ENCODE measurements at places on chromosomes 3 and 15. TPM values are rescaled to one million over a fixed set of nuclear protein-coding genes. Genes with fewer than 3 reads are reported as not detected.

- H3K4me3 ChIP-seq = no peak overlapping the region
- H3K27me3 ChIP-seq = peaks cover 20% of the 10 kb centered on the region
- H3K36me3 ChIP-seq = no peaks in the 10 kb centered on the region
- H3K4me1 ChIP-seq = no peaks in the 10 kb centered on the region
These were observed 353.2 kb upstream of the PROK2 start for GRCh38 chr3:72137865-72138861.

GRCh38 chr15:34654625-34655024, 71.2 kb upstream of the GOLGA8B start:
- no peaks in the 10 kb centered on the region for H3K27me3 ChIP-seq
- no peaks in the 10 kb centered on the region for H3K36me3 ChIP-seq
- DNase-seq = no peak
- H3K4me3 ChIP-seq = no peak overlapping the region

DNA sequence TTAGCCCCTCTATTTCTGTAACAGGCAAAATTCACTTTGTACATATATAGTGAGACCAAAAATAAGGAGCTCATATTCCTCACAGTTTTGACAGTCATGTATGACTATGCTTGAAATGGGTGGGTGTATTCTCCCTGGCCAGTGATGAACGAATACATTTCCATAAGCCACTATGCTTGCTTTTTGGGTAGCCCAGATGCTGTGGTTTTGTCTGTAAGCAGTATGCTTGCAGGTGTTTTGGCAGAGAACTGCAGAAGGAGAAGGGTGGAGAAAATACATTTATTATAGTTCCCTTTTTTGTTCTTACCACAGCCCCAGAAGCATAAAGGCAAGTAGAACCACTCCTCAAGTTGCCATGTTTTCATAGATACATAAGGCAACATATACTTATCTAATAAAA, 131.2 kb downstream of the RBMS3 start:
- H3K4me1 ChIP-seq = peaks cover 5% of the 10 kb centered on the region
- H3K4me3 ChIP-seq = no peak overlapping the region
- no peak overlapping the region for H3K27ac ChIP-seq
- DNase-seq = no peak

DNA sequence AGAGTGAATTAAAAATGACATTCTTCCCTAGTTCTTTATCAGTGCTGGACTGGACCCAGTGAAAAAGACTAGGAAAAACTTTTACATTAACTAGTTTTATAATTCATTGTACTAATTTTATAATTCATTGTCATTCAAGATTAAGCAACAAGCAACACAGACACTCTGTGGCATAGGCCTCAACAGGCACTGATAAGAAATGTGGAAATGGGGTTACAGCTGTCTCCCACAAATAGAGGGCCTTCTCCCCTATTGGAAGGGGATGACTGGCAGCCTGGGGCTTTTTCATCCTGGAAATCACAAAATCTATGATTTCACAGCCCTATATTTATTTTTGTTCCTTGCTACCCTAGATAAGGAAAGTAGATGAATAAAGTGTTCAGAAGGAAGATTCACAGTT, 370.6 kb downstream of the GBE1 start:
- no peaks in the 10 kb centered on the region for H3K36me3 ChIP-seq
- no peaks in the 10 kb centered on the region for H3K27me3 ChIP-seq
- no peak overlapping the region for H3K4me3 ChIP-seq
- no peaks in the 10 kb centered on the region for H3K4me1 ChIP-seq
- H3K27ac ChIP-seq = no peak overlapping the region
- no peak for DNase-seq

DNA sequence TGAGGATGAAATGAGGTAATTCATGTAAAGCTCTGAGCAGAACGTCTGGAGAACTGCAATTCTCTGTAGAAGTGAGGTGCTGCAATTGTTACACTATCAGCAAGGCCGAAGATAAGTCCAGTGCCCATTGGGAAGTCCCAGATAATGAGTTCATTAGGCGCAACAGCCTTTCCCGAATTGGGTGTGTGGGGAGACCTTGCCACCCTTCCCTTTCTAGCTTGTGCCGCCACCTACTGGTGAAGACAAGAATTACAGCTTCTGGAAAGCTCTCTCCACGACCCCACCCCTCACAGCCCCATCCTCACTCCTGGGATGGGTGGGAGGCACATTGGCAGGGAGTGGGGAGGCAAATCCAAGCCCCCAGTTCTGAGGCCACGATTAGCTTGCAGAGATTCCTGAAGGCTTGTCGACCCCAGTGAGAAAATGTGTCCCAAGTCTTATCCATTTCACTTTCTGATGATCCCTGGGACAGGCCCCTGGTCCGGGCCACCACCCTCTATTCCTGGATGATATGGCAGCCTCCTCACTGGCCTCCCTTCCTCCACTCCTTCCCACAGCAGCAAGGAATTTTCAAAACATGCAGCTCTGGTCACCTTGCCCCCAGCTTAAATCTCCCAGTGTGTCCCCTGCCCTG, 36.4 kb downstream of the FAM3D start:
- peak; percentile 74 for DNase-seq
- H3K27ac ChIP-seq = peak overlapping the region; percentile 77
- H3K36me3 ChIP-seq = no peaks in the 10 kb centered on the region
- no peak overlapping the region for H3K4me3 ChIP-seq
- H3K4me1 ChIP-seq = peaks cover 25% of the 10 kb centered on the region
- H3K27me3 ChIP-seq = no peaks in the 10 kb centered on the region

GRCh38 chr15:72845981-72846383, 62.4 kb upstream of the ADPGK start:
- no peaks in the 10 kb centered on the region for H3K4me1 ChIP-seq
- no peak for DNase-seq
- no peaks in the 10 kb centered on the region for H3K36me3 ChIP-seq
- no peak overlapping the region for H3K27ac ChIP-seq

DNA sequence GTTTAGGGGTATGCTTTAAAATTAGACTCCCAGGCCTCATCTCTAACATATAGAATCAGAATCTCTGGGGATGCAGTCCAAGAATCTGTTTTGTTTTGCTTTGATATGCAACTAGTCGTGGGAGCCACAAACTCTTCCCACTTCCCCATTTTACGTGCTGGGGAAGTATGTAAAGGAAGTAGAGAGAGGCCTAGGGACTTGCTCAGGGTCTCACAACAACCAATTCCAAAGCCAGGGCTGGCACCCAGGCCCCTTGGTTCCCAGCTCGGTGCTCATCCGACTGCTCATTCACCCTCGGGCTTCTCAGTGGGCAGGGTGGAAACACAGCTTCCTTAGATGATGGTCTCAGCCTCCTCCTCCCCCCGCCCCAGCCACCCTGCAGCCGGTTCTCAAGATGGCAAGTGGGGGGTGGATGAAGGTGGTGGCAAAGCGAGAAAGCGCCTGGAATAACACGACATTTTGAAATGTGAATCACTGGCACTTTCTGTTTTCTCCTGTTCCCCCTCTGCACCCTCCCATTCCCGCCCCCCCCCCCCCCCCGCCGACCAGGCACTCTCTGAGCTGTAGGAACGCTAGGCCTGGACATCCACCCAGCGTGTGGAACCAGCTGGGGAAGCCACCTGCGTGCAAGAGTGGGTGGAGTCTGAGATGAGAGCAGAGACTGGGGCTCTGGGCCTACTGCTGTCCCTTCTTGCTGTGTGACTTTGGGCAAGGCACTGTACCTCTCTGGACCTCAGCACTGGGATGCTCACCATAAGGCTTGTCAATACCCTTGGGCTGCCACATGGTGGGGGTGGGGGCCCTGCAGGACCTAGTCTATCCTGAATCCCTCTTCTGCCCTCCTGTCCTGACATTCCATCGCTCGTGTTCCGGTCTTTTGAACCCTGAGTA, 214.5 kb downstream of the RPLP1 start:
- no peaks in the 10 kb centered on the region for H3K36me3 ChIP-seq
- no peaks in the 10 kb centered on the region for H3K4me1 ChIP-seq
- H3K27me3 ChIP-seq = no peaks in the 10 kb centered on the region
- DNase-seq = no peak

The ATP13A4 gene
- under 0.01 TPM for total RNA-seq

- DNase-seq = no peak
- no peaks in the 10 kb centered on the region for H3K36me3 ChIP-seq
- no peaks in the 10 kb centered on the region for H3K27me3 ChIP-seq
- no peaks in the 10 kb centered on the region for H3K4me1 ChIP-seq
- H3K4me3 ChIP-seq = no peak overlapping the region
These were observed 78.8 kb downstream of the PDCD6IP start for GRCh38 chr3:33877187-33877586.

GRCh38 chr3:22665528-22665927, 537.6 kb upstream of the UBE2E2 start:
- DNase-seq = no peak
- no peaks in the 10 kb centered on the region for H3K27me3 ChIP-seq
- H3K4me1 ChIP-seq = no peaks in the 10 kb centered on the region
- H3K36me3 ChIP-seq = no peaks in the 10 kb centered on the region
- no peak overlapping the region for H3K4me3 ChIP-seq

DNA sequence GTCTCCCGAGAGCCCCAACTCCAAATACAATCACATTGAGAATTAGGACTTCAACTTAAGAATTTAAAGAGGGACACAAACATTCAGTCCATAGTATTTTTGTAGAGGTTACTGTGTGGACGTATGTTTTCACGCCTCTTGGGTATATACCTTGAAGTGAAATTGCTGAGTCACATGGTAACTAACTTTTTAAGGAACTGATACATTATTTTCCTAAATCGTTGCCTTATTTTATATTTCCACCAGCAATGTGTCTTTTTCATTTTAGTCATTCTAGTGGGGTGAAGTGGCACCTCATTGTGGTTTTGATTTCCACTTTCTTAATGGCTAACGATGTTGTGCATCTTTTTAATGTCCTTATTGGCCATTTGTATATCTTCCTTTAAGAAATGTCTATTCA, 11.8 kb downstream of the PARP15 start:
- H3K4me1 ChIP-seq = no peaks in the 10 kb centered on the region
- no peak overlapping the region for H3K4me3 ChIP-seq
- H3K27me3 ChIP-seq = no peaks in the 10 kb centered on the region
- no peak for DNase-seq
- H3K36me3 ChIP-seq = no peaks in the 10 kb centered on the region

DNA sequence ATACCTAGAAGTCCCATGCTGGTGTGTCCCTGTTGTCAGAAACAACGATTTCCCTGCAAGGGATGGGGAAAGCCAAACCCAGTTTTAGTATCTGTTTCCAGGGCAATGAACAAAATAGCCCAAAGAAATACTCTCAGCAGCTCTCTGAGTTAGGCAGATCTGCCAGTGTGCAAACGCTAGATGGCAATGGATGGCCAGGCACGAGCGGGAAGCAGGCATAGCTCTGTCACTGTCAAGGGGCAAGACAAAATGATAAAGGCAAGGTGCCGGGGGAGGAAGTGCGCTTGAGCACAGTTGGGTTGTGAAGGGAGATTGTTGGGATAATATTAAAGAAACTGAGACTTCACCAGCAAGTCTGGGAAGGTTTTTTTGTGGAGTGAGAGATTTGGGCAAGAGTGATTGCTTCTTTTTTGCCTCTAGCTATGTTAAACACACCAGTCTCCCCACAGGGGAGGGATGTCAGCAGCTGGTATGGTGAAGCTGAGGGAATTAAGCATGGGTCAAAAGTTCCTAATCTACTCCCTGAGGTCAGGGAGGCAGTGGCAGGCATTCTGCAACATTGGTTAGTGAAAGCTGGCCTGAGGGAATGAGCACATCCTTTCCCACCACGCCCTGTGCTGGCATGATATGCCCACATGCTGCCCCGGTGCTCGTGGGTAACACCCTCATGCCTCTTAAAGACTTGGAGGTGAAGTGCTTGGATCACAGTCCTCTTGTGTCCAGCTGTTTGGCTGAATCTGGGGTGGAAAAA, 117.5 kb downstream of the PDCD6IP start:
- peak; percentile 51 for DNase-seq
- H3K4me3 ChIP-seq = no peak overlapping the region
- no peaks in the 10 kb centered on the region for H3K27me3 ChIP-seq

- H3K27me3 ChIP-seq = no peaks in the 10 kb centered on the region
- H3K4me1 ChIP-seq = peaks cover 7% of the 10 kb centered on the region
- H3K36me3 ChIP-seq = no peaks in the 10 kb centered on the region
- DNase-seq = peak; percentile 80
- H3K4me3 ChIP-seq = no peak overlapping the region
These were observed 1029.5 kb upstream of the NR2F2 start for GRCh38 chr15:95300958-95301357.

GRCh38 chr3:170355738-170356595, 1.5 kb upstream of the SKIL start:
- no peaks in the 10 kb centered on the region for H3K36me3 ChIP-seq
- peaks cover 3% of the 10 kb centered on the region for H3K4me1 ChIP-seq
- peak overlapping the region; percentile 56 for H3K4me3 ChIP-seq
- peak; percentile 69 for DNase-seq

- H3K27me3 ChIP-seq = no peaks in the 10 kb centered on the region
- peak overlapping the region; percentile 66 for H3K27ac ChIP-seq
- peaks cover 12% of the 10 kb centered on the region for H3K36me3 ChIP-seq
- peaks cover 17% of the 10 kb centered on the region for H3K4me1 ChIP-seq
- no peak overlapping the region for H3K4me3 ChIP-seq
These were observed 43.0 kb downstream of the FBN1 start for GRCh38 chr15:48602358-48603122.

DNA sequence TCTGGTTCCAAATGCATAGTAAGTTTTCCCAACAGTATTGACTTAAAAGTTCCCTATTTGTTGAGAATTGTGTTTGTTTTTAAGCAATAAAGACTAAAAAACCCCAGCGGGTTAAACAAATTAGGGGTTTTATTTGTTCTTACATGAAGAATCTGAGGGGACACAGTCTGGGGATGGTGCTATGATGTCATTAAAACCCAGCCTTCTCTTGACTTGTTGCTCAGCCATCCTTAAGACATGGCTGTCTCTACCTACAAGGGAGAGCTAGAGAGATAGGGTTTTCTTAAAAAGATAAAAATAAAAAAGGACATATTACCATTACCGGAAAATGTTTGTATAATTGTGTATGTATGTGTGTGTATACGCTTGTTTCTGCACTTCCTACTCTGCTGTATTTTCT, 11.7 kb upstream of the ARL14 start:
- H3K36me3 ChIP-seq = no peaks in the 10 kb centered on the region
- no peak overlapping the region for H3K4me3 ChIP-seq
- H3K27me3 ChIP-seq = no peaks in the 10 kb centered on the region
- no peak for DNase-seq

The XCR1 gene
- total RNA-seq = under 0.01 TPM

The AMOTL2 gene
- 74.6 TPM for total RNA-seq

- H3K36me3 ChIP-seq = no peaks in the 10 kb centered on the region
- DNase-seq = no peak
- H3K27ac ChIP-seq = no peak overlapping the region
- H3K27me3 ChIP-seq = no peaks in the 10 kb centered on the region
- H3K4me1 ChIP-seq = peaks cover 11% of the 10 kb centered on the region
These were observed 29.8 kb upstream of the RPL29 start for GRCh38 chr3:52025453-52025852.

DNA sequence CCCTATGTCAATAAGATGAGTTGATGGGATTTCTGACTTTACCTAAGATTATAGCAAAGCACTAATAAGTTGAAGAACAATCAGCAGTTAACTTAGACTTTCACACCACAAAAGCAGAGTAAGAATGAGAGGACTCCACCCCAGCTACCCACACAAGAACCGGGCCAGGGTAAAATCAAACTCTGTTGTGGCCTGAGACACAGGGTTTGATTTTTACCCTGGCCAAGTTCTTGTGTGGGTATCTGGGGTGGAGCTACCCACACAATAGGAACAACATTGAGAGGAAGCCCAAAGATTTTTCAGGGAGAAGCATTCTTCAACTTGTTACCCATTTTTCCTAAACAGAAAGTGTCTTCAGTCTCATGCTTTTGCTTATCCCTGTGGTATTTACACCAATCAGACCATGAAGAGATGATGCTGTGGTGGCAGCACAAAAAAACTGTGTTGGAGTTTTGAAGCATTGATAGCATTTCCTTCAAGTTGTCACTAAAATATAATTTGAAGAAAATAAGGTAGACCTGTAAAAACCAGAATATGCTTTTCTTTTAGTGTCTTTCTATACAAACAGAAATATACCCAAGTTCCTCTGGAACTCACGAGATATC, 25.6 kb downstream of the CPOX start:
- H3K27me3 ChIP-seq = no peaks in the 10 kb centered on the region
- H3K4me1 ChIP-seq = no peaks in the 10 kb centered on the region
